ENCODE measurements at places on chromosomes 3 and 15.

DNA sequence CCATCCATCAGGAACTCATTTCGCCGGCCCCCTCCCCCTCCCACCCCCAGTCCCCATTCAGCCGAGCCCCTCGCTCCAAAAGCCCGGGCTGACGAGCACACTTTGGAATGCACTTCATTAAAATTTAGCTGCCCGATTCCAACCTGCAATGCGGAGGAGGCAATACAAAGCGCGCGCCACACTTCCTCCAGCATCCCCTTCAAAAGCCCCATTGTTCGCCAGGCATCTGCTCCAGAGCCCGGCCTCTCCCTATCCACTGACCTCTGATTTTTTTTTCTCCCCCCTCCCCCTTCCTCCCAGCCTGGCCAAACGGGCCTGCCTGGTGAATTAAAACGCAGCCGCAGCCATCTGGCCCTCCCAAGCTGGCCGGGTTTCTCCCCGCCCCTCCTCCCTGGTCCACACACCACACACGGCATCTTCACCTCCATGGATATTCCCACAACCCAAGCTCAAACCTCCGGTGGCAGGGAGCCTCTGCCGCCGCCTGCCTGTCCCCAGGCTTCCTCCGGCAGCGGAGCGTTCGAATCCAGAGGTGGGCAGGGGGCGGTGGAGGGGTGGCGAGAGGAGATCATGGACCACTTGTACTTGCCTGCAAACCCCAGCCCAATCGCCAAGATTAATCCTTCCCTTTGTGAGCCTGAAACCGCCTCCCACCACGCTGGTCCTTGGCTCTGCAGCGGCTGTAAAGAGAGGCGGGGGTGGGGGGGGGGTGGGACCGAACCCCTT, 441.3 kb downstream of the MAGI1 start:
- peak; percentile 36 for DNase-seq

GRCh38 chr3:194561306-194561974, 71.8 kb downstream of the TMEM44 start:
- peak; percentile 90 for DNase-seq

DNA sequence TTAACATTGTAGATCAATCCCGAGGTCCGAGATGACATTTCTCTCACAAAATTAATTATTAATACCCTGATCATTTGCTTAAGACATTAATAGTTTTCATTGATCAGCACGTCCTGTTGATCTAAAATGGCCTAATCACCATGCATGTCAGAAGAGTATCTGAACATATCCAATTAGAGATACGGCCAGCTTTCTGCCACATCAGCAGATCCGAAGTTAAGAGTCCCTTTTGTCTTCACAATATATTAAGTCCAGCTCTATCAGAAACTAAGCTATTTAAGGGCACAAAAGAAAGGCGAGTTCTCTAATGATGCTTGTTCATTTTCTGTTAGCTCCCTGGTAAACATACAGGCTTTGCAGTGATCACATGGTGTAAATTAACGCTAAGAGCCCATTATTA, 470.3 kb downstream of the CNTN4 start:
- DNase-seq, result no peak

DNA sequence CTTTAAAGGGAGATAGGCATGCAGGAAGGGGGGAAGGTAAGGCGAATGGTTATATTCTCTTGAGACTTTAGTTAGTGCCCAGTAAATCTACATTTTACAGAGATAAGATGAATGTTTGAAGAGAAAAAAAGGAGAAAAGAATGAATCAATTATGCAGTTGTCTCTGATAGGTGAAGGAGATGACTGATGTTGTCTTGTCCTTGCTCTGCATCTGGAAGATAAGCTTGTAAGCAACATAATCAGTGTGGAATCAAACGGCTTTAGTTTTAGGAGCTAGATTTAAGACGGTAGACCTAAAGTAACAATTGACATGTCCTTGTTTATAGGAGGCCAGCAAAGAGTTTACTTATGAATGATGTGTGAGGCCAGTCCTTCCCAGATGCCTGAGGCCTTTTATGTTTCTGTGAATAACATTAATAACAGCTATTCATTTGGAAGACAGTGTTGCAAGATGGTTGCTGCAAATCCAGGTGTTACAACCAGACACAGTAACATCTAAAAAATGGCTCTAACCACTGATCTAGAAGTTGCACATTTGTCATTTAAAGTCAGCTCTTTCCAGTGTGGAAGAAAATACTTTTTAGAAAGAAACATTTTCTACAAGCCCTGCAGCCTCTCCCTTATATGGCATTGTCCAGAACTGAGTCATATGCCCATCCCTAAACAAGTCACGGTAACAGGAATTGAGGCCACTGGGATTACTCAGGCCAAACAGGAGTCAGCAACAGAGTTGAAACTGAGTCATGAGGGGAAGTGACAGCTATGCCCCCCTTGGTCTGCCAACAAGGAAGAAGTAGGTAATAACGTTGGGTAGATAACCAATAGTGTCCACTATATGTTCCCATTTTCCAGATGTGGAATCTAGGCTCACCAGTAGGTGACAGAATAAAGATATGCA, 77.5 kb upstream of the FBN1 start:
- peak; percentile 78 for DNase-seq

DNA sequence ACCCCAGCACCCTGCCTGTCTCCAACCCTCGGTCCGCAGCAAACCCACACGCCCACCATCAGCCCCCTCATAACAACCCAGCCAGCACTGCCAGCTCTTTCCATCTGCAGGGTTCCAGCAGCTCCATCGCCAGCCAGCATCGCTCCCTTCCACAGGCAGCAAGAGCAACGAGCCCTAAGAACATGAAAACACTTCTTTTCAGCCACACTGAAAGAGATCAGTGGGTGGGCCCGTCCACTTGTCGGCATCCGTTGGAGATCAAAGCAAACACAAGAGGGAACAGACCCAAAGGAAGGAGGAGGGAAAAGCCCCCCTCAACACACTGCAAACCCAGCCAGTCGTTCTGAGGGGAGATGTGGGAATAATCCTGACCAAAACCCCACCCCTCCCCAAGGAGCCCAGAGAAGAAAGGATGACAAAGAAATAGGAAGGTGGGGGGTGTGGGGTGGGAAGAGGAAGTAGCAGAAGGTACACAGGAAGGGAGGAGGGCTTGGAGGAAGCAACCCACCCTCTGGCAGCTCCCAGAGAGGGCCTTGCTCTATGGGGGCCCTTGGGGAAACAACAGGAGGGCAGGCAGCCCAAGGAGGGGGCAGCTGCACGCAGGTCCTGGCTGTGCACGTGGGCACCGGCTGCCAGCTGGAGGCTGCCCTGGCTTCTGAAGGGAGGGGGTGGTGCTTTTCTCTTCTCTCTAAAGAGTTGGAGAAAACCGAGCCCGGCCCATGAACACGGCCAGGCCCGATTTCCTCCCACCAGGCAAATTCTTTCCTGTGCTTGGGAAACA, 473.6 kb upstream of the PROK2 start:
- DNase-seq, result no peak

DNA sequence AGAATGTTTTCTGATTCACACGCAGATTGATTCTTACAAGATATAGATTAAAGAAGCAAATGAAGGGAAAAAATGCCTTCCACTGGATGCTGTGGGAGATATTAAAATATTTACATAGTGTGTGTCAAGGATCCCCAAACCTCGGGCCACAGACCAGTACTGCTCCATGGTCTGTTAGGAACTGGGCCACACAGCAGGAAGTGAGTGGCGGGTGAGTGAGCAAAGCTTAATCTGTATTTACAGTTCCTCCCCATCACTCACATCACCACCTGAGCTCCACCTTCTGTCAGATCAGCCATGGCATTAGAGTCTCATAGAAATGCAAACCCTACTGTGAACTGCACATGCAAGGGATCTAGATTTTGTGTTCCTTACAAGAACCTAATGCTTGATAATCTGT, 552.6 kb upstream of the GOLIM4 start:
- DNase-seq, result no peak

DNA sequence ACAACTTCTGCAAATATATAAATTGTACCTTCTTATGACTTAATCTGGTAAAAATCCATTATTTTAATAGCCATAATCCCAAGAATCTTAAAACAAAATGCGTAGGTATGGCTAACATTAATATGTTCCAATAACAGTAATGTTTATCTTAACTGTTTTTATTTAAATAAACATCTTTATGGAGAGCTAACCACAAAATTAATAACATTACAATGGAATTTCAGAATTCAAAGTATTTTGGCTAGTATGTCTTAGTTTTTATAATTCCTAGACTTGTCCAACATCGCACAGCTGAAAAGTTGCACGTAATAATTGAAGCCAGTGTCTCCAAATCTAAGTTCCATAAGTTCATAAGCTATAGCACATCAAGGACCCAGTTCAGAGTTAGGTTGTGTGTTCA, 47.6 kb downstream of the ANKRD28 start:
- DNase-seq, result no peak

Measured in fibroblast of skin of right biceps (primary cell).